ENCODE measurements at places on chromosomes 5 and 9.

GRCh38 chr5:14243766-14244165 lies 100.6 kb downstream of the TRIO start:
- DNase-seq = no peak

DNA sequence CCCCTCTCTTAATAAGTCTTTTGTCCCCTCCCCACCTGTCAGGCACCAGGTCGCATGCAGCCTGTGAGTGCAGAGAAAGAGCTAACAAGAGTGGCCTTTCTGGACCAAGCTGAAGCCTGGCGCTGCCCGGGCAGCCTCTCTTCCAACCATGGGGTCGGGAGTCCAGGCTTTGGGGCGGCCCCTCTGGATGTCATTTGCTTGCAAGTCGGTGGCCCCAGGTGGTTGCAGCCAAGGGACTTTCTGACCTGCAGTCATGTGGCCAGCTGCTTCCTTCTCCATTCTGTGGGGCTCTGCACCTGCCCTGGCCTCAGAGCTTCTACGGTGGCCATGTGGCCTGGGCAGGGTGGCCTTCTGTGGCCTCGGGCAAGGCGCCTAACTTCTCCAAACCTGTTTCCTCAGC lies 159.7 kb downstream of the DAB2IP start:
- DNase-seq = no peak

DNA sequence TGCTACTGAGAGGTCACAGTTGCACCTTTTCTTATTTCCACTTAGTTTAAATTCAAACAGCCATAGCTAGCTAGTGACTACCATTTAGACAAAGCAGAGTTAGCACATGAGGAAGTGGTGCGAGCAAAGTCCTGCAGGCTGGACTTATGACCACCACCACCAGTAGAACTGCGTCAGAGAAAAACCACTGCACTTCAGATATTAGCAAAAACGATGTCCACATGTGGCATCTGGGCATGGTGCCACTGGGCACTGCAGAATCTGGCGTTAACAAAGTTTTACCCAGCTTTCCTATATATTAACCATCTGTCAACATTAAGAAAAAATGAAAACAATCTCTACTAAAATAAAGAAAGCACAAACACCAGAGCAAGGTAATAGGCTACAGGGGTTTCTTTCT lies 80.1 kb downstream of the SPTLC1 start:
- DNase-seq = no peak

- no peak for DNase-seq
Measured at GRCh38 chr9:110537841-110538646, 41.5 kb downstream of the SVEP1 start.

DNA sequence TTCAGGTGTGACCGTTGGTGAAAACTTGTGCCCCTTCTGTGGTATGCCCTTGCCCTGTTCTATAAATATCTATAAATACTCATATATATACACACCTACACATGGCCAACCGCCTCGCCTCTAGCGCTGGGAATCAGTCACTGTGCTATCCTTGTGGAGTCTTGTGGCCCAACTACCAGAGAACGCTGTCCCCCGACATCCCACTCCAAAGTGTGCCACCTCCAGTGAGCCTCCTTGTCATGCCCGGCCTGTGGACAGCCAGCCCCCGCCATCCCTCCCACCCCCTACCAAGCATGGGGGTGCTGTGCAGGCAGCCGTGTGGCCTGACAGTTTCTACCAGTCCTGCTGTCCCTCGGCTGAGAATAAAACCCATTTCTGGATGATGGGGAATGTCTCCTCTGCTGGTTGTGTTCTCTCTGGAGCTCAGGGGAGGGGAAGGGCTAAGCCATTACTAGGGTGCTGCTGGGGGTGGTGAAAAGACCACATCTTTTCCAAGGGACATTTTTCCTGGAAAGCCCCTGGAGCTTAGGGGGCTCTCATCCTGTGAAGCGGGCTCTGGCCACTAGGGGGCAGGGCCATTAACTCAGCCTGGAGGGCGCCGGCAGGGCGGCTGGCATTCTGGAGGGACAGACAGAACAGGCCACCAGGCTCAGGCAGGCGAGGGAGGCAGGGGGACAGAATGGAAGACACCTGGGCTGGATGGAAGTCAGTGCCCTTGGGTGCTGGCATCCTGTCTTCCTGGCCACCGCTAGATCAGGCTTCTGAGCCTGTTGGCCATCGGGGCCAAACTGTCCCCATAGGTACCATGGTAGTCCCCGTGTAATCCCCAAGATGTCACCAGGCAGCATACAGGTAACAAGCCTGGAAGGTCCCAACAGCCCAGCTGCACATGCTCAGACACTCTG lies 20.7 kb downstream of the GOLGA2 start:
- DNase-seq = no peak

DNA sequence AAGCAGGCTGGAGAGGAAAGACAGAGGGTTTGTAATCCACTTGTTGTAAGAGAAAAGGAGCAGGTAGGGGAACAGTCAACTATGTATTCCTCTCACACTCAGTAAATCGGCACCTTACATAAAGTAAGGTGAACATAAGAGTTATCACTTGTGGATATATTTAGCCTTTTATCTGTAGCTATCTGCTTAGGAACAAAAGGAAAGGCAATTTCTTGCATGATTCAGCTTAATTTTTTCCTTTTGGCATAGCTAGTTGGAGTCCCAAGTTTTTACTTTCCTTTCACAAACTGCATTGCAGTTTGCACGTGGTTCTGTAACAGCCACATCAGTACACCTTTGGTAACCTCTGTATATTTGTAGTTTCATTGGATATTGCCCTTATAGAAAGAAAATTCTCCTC lies 250.9 kb upstream of the PIK3R1 start:
- no peak for DNase-seq

DNA sequence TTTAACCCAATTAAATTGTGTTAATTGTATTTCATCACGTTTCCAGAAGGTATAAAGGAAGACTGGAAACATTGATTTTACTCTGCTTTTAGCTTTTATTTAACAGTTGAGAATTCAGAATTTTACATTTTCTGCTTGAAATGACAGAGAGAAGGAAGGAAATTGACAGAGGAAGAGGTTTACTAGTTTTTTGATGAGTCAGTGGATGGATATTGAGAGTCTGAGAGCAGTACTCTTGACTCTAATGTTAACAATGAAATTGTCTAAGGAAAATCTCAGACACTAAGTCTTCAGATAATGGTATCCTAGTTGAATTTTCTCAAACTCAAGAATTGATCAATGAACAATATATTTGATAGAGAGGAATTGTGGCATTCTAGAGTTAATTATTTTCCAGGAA lies 60.6 kb downstream of the IPO11 start:
- no peak for DNase-seq

DNA sequence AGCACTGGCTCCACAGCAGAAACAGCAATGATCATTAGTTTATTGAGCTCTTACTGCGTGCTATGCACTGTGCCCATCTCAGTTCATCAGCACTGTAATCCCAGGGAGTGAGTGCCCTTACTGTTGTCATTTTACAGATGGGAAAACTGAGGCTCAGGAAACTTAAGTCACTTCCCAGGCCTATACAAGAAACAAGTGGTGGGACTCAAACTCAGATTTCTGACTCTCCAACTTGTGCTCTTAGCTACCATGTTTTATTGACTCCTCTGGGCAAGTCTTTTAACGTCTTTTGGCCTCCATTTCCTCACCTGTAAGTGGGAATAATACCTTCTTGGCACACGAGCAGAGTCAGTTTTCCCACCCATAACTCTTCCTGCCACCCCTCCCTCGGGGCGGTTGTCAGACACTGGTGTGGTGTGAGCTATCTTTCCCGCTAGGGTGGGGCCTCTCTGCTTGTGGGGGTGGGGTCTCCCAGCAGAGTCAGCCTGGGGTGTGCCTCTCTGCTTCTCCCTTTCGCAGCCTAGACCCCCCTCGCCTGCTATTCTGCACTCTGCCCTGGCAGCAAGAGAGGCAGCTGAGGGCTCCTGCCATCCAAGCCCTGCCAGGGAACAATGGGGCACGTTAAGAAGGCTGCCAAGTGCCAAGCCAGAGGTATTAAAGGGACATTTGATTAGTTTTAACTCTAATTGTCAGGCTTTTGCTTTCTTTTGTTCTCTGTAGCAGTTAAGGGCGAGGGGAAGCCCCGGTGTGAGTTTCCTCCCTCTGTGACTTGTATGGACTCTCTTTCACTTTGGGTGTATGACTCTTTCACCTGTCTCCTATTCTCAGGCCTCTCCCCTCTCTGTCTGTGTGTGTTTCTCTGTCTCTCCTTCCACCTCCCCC lies 12.1 kb downstream of the GALNT10 start:
- DNase-seq = no peak

DNA sequence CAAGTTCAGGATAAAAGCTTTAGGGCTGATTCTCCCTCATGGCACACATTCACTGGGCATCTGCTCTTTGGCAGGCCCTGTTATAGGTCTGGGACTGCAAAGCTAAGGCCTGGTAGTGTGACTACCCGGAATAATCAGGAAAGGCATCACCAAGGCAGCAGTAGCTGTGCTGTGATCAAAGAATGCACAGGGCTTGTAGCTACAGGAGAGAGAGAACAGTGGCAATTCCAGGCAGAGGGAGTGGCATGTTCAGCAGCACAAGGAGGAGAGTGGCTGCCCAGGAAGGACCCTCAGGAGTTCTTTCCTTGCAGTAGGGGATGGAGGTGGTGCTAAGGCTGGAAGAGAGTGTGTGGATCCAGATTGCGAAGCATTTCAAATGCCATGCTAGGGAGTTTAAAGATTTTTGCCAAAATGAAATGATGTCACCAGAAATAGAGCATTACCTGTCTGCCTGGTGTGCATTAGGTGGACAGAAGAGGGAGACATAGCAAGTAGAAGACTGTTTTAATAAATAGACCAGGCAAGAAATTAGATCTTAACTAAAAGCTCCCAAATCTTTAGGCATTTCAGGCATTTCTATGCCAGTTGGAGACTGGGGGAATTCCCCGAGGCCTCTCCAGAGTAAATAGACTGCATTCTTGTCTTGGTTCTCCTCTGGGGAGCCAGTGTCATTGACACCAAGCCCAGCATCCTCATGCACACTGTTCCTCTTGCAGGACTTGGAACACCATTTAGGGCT lies 69.1 kb downstream of the GPR21 start:
- no peak for DNase-seq

DNA sequence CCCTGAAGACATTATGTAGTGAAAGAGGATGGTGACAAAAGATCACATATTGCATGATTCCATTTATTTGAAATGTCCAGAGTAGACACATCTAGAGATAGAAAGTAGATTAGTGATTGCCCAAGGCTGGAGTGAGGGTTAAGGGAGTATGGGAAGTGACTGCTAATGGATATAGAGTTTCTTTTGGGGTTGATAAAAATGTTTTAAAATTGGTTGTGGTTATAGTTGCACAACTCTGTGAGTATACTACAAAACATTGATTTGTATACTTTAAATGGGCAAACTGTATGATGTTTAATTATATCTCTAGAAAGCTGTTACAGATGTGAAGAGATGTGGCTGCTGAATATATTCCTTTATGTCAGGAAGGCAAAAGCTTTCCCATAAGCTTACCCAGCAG lies 202.8 kb downstream of the CCDC171 start:
- DNase-seq = no peak

- no peak for DNase-seq
Measured at GRCh38 chr5:92640340-92640739, 940.7 kb downstream of the NR2F1-AS1 start.

- no peak for DNase-seq
Measured at GRCh38 chr5:44875661-44876605, 67.2 kb downstream of the MRPS30 start.

DNA sequence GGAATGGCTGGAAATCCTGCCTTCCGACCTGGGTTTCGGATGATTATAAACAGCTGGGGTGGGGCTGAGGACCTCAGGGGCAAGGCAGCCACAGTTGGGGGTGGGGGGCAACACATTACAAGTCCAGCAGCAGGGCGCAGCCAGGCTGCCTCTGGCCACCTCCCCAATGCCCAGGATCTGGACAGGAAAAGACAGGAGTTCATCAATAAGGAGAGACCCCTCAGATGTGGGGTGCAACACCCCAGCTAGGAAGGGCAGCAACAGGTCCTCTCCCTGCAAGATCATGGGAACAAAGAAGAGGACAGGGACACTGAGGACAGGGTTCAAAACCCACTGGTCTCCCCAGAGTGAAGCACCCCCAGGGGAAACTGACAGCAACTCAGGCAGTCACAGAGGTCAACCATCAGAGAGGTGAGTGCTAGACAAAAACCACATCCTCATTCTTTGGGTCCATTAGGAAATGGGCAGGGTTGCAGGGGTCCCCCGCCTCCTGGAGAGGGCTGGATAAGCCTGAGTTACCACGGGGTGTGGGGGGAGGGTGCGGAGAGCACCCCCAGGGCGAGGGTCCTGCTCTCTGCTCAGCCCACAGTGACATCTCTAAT lies 33.5 kb downstream of the SEMA4D start:
- DNase-seq = no peak
